ENCODE measurements at places on chromosomes 1 and 21.

DNA sequence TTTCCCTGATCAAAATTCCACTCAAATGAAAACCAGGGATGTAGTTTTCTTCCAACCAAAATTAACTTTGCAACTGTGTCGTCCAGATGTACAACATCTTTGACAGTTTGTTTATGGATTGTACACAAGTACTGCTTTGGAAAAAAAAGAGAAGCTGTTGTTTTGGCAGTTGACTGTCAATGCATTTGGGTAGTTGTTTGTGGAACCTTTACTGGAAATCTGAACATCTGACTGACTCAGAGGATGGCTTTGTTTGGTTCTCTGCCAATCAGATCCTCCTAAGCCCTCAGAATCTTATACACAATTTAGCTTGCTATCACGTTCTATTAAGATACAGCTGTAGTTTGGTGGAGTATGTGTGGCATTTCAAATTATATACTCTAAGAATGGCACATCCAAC, 195.0 kb downstream of the KCNK2 start:
- DNase-seq: no peak

- no peak for DNase-seq
Measured at GRCh38 chr1:202862679-202863560, 26.0 kb downstream of the RABIF start.

GRCh38 chr1:190540366-190540765, 62.7 kb upstream of the BRINP3 start:
- no peak for DNase-seq

- DNase-seq: no peak
Measured at GRCh38 chr1:152909206-152909605, 860 bp downstream of the IVL start.

GRCh38 chr1:235712812-235713211, 63.2 kb upstream of the GNG4 start:
- no peak for DNase-seq

DNA sequence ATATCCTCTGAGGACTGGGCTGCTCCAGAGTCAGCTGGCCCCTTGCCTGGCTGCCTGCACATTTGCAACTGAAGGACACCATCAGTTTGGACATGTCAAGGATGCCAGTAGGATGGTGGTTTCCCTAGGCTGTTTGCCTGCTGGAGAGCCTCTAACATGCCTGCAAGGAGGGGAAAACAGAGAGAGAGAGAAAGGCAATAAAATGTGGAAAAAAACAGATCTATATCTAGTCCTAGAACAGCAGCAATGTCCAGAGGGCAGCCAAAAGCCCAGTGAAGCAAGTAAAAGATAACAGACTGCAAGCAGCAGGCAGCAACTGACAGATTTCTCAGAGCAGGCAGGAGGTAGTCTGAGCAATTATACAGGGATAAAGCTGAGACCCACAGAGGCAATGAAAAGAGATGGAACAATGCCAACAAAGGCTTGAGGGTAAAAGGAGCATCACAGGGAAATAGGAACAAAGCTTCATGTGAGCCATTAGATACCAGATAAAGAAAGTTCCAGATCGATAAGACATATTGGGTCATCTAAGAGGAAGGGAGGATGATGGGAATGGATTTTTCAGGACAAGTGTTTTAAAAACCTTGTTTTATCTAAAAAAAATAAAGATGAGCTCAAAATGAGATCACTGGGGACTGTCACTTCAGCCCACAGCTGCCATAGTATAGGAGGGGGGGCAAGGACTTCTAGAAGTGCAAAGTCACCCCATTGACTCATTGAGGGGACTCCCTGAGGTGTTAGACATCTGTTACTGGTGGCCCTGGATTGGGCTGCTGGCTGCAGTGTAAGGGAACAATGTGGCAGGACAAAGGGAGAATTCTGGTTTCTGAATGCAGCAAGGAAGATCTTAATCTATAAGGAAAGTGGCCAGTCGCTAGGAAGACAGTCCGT, 38.6 kb upstream of the GADD45A start:
- no peak for DNase-seq

- DNase-seq: peak; percentile 97
Measured at GRCh38 chr1:93878889-93879586, at the start of gene DNTTIP2. TSS of gene DNTTIP2 (minus strand) at chr1:93879206. CDS start at chr1:93879148, 58 bp downstream.

- DNase-seq: no peak
Measured at GRCh38 chr1:197810812-197811211, 35.5 kb upstream of the DENND1B start.

GRCh38 chr1:174605198-174605597, 157.4 kb downstream of the GPR52 start:
- DNase-seq: no peak

GRCh38 chr1:42172381-42173133, 8.0 kb upstream of the GUCA2A start:
- peak; percentile 53 for DNase-seq

GRCh38 chr1:198669023-198669698, 30.3 kb downstream of the PTPRC start:
- DNase-seq: no peak

- DNase-seq: peak; percentile 91
Measured at GRCh38 chr21:45554477-45555175, 12.4 kb upstream of the SLC19A1 start.

DNA sequence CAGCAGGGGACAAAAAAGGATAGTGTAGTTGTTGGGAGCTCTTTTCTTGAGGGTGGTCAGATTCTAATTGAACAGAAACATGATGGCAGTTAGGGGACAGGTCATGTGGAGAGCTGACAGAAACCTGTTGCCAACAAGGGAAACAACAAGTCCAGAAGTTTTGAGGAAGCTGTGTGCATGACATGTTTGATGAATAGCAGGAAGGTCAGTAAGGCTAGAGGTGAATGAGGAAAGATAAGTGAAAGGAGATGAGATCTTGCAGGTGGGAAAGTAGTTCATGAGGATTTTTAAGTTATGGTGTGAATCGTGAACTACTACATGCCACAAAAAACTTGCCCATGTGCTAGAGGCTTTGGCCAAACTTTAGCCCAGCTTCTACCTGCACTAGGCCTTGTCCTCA, 1817.4 kb downstream of the MRPL39 start:
- DNase-seq: no peak

DNA sequence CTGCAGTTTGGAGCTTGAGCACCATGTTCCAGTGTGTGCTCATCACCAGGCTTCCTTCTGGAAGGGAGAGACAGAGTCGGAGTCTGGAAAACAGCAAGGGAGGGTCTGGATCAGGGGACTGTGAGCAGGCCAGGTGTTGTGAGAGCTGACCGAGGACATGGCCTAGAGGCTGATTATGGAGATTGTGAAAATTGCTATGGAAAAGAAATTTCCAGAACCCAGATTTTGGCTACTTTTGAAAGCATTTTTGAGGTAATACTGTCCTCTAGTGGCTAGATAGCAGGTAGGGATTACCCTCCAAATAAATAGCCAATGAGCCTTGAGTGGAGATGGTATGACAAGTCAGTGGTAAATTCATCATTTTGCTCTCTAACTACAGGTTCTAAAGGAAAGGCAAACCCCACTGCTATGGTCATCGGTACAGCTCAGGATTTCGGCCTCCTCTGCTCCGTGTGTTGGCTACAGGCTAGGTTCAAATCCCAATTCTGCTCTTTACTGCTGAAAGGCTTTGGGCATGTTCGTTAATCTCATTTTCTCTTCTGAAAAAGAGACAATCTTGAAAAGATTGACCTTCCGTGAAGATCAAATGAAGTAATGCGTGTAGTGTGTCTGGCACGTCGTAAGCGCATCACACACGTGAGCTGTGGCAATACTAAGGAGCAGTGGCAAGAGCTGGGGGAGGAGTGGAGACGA, 1.0 kb upstream of the HAO2 start:
- DNase-seq: peak; percentile 51

- no peak for DNase-seq
Measured at GRCh38 chr1:31159869-31160611, 79.6 kb downstream of the NKAIN1 start.

DNA sequence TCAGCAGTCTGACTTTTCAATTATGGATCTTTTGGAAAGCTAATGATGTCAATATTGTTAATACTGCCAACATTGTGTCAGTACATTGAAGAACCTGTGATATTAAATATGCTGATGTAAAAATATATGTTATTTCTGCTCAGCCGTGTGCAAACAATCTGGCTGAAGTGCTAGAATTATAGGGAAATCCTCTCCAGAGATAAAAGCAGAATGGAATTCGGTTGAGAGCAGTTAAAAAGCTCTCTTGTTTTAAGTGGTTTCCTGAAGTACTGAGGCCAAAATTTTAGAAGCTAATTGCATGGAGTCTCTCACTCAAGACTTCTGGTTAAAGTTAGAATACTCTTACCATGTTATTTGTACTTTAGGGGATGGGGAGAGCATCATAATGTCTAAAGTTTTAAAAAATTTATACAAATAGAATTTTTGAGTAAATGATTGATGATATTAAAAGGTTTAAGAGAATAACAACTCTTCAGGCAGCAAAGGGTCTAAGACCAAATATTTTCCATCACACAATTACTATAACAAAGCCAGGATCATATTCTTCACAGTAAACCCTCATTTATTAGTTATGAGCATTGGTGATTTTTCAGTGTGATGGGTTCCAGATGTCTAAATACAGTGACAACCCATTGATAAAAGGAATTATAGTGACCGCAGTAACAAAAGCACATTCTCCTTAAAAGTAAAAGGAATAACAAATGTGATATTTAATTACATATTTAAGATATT, 834.2 kb upstream of the CXADR start:
- DNase-seq: no peak

GRCh38 chr1:160888926-160889325, 3.9 kb upstream of the ITLN1 start:
- DNase-seq: no peak

DNA sequence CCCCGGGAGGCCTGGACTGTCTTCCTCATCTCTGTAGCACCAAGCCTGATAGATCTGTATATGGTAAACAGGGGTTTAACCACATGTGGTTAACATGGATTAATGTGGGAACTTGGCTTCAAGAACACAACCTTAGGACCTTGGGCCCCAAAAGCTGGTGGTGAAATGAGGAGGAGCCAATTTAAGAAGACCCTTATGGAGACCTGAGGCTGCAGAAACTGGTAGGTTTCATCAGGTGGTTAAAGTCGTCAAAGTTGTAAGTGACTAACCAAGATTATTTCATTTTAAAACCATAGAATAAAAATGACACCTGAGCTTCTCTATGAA, 14.0 kb downstream of the THEMIS2 start:
- DNase-seq: no peak

GRCh38 chr21:16775076-16775475, 737.8 kb upstream of the CXADR start:
- DNase-seq: no peak

- DNase-seq: no peak
Measured at GRCh38 chr1:6417961-6418667, 1.6 kb downstream of the HES2 start.

DNA sequence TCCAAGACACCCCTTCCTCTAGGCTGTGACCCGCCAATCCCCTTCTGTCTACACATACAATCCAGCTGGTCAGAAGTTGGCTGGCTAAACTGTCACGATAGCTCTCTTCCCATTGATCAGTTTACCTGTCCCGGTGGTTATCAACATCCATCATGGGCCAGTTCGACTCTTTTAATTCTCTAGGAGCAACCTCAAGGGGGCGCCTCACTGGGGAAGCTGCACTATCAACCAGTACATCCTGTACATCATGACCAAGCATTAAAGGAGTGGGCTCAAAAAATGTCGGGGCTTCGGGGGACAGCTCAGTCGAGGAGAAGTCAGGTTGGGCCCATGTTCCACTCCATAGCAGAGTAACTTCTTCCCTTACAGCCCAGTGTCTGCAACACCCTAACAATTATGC, 53.2 kb upstream of the B3GALNT2 start:
- DNase-seq: peak; percentile 85
